Amniotic epithelial cell (primary cell): ENCODE measurements at places on chromosomes 2 and 18.

- DNase-seq: peak; percentile 96
These were observed 58.5 kb upstream of the MSH6 start for GRCh38 chr2:47724221-47724981.

- peak; percentile 2 for DNase-seq
These were observed 334.1 kb downstream of the GBX2 start for GRCh38 chr2:235833971-235834620.

GRCh38 chr18:46892842-46893241 is 24.5 kb downstream of the PIAS2 start:
- DNase-seq: peak; percentile 9

DNA sequence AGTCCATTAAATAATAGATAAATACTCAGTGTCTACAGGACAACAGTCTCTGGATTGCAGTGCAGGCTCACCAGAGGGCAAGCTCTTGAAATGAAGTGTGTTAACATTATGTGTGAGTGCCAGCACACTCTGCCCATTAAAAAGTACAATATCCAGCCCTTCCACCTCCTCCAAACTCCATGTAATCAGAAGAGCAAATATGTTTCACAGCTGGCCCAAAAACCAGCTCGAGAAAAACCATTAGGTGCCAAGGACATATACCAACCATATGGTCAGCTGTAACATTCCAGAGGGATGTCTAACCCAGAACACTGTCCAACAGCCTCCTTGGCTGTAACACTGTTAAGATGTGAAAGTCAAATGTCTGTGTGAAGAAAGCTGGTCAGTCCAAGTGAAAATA is 112.2 kb downstream of the ZNF385B start:
- peak; percentile 40 for DNase-seq

DNA sequence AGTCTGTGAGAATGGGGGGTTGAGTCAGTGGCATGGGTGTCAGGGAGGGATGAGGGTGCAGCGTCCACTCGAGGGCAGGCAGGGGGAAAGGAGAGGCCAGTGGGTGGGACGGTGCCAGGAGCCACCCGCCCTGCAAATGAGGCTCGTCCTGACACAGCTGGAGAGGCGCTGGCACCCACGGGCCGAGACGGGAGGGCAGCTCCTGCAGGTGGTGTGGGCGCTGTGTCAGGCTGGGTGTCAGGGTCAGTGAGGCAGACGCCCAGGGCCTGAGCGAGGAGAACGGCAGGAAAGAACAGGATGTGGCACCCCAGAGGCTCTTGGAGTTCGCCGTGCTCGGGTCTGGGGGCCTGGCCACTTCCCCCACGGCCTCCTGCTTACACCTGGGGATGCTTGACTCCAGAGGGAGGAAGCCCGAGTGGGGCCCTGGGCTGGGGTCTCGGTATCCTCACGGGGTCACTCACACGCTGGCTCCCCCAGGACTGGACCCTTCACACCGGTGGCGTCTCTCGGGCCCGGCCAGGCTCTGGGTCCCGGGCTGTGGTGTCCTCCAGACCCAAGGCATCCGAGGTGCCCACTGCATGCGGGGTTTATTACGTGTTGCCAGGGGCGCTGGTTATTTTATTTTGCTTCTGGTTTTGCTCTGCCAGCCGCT is 130.5 kb upstream of the CTDP1 start:
- no peak for DNase-seq

- DNase-seq: no peak
These were observed 254.2 kb downstream of the SETBP1 start for GRCh38 chr18:44934901-44935300.
